MV-4-11 (cell line): ENCODE measurements at places on chromosomes 12 and 14.

- no peak for DNase-seq
Measured at GRCh38 chr14:102548616-102549240, 39.2 kb upstream of the ANKRD9 start.

- DNase-seq: no peak
Measured at GRCh38 chr14:23377198-23377550, 328 bp downstream of the CMTM5 start.

DNA sequence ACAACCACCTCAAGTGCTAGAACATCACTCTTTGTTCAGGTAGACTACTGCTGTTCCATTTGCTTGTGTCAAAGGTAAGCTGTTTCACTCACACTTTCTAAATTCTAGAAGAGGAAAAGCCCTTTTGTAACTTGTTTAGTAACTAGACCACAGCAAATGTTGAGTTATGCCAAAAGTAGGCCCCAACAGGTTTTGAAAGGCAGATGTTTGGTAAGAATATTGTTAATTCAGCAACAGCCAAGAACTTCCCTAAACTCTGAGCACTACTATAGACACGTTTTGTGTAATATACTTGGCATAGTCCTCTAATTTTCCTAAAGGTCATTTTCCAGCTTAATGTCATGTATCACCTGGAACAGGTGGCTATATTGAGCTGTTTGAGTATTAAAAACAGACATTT, 79.0 kb downstream of the DCAF5 start:
- peak; percentile 17 for DNase-seq

DNA sequence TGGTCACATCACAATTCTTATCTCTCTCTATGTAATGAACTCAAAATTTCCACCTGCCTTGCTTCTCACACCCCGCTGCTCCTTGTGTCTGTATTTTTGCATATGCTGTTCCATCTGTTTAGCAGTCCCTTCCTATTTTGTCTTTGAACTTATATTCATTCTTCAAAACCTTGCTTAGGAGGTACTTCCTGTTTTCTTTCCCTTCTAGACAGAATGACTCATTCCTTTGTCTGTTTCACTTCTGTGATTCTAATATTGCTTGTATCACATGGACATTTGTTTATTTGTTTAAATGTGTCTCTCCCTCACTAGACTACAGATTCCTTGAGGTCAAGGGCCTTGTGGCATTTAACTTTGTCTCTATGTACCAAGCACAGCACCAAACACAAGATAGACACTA, 424.2 kb downstream of the ETNK1 start:
- DNase-seq: peak; percentile 89

DNA sequence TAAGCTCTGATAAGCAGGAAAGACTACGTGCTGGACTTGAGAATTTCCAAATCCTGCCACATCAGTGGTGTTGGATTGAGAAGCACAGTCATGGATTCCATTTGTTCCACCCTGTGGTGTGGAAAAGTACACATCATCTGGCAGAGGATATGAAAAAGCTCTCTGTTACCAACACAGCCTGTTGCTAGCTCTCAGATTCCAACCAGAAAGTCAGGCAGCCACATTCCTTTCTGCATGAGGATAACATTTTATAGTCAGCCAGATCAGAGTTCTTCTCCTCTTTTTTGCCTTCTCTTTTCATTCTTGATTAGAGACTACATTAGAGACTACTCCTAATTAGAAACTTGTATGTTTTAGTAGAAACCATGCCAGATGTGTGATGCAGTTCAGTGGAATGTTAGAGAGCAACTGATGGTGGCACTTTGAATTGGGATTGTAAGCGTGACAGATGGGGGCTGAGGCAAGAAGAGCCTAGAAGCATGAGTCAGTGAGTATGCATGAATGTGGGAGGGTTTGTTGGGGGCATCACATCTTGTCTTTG, 61.2 kb upstream of the STXBP6 start:
- DNase-seq: no peak

DNA sequence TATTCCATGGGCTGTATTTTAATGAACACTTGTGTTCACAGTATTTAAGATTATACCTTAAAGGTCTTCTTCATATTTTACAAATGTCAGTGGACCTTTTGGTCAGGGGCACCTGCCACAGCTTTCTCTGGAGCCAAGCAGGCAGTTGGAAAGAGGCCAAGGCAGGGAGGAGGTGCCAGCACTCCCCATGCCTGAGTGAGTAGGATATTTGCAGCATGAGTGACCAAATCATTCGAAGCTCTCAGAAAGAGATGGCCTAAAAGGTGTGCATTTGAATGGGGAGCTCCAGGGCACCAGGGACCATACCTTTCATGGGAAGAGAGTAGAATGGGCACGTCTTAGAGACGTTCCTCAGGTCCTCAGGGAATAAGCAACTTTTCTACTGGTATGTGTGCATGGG, 121.6 kb downstream of the GPR135 start:
- DNase-seq: no peak

DNA sequence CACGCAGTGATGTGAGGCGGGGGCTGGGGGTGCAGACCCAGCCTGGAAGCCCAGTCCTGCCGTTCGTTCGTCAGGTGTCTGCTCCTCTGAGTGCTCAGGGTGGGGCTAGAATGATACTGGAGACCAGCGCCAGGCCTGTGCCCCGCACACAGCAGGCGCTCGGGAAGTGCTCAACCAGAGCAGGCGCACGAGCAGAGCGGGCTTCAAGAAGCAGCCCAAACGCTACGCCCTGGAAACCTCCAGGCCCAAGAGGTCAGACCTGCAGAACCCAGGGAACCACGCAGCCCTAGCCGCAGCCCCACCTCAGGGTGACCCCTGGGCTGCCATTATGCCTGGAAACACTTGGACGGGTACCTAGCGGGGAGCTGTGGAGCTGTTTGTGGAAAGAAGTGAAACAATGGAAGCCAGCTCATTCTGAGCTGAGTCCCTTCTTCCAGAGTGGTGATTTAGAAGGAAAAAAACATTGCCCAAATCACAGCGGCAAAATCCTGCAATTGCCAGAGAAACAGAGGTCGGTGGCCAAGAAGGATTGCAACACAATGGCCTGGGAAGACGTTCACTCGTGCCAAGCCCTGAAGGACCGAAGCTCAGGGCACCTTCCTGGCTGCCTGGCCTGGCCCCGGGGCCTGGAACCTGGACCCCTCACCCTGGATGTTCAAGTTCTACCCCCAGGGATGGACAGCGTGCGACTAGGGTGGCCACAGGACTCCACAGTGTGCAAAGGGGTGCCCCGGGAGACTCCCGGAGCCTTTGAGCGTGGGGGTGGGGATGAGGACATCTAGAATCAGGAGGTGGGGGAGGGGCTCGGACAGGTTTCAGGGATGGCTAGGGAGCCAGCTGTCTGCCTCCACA, 40.4 kb upstream of the DIO3 start:
- no peak for DNase-seq

- no peak for DNase-seq
Measured at GRCh38 chr12:20508359-20508758, 140.0 kb downstream of the PDE3A start.

DNA sequence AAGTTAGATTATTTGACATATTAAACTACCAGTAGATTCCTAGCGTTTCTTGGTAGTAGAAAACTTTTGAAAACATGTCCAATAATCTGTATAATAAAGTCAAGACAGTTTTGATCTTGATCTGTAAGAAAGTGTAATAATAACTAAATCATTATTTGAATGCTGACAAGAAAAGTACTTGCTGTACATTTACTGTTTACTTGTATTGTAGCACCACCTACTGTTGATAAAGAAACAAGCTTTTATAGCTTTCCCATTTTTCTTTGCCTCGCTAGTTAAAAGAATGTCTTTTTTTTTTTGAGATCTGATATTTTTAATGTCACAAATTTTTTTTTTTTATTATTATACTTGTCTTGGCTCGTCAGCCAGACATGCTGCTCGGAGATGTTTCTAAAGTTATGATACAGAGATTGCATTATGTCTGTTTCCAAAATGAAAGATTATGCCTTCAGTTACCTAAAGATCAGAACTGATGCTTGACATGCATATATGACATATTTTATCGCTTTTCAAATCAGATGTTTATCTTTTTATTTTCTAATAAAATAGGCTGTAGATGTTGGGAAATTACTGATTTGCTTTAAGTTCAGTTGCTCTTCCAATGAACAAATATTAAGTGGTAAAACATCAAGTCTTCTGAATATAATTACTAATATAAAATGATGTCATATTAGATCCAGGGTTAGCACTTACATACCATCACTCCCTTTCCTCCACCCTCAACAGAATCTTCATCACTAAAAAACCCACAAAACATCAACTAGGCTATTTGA, 140.5 kb downstream of the AKAP6 start:
- DNase-seq: no peak

- DNase-seq: no peak
Measured at GRCh38 chr12:80821513-80822000, 104.8 kb downstream of the MYF5 start.

DNA sequence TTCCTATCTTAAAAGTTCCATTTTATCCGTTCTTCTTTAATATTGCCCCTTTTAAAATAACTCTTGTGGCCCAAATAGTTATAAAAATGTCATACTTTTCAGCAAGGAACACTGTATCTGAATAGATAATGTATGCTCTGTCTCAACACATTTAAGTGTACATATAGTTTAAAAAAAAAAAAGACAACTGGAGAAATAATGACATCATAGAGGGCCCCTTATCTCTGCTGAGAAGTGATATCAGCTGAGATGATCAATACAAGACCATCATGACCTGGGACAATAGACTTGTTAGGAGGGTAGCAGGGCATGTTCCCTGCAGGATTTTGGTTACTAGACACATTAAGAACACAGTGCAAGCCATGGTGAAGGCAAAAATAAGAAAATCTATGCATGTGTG, 77.5 kb downstream of the PEBP1 start:
- DNase-seq: no peak

DNA sequence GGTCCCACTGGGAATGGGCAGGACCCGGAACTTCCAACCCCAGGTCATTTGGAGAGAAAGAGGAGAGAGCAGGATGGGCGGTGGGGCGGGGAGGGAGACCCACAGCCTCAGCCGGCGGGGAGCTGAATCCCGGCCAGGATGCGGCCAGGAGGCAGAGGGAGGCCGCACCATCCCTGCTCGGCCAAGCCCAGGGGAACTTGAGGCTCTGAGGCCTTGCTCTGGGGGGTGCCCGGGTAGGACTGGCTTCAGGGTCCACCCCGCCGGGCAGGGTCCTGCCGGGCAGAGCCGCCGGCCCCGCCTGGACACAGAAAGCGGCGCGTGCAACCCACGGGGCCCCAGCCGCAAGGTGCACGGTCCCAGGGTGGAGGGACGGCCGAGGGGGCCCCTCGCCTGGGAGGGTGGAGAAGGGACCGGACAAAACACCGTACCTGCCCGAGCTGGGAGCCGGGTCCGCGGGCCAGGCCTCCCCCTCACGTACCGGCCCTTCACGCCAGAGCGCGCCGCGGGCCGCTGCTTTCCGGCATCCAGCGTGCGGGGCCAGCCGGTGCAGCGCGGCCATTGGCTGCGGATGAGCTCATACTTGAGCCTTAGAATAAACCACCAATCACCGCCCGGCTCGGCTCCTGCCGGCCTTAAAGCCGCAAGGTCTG, at the start of gene RPS6KL1:
TSS of gene RPS6KL1 (minus strand) at position 509 of the 650 bp plus-strand sequence. CDS start 1,719 bp downstream, outside the sequence.
- peak; percentile 75 for DNase-seq

DNA sequence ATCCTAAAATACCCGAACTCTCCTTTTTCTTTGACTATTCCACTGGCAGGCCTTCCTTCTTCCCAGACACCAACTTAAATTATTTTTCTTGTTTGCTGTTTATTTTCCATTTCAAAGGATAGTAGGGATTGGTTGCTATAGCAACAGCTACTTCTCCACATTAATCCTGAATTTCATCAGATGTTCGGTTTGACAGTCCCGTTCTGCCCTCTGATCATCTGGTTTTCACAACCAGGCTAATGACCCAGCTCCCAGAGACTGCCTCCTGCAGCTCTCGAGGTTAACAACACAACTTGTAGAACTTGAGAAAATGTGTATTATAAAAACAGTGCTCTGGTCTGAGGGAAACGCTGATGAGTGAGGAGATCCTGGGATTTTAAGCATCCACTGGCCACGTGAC, 45.5 kb downstream of the NUAK1 start:
- no peak for DNase-seq

DNA sequence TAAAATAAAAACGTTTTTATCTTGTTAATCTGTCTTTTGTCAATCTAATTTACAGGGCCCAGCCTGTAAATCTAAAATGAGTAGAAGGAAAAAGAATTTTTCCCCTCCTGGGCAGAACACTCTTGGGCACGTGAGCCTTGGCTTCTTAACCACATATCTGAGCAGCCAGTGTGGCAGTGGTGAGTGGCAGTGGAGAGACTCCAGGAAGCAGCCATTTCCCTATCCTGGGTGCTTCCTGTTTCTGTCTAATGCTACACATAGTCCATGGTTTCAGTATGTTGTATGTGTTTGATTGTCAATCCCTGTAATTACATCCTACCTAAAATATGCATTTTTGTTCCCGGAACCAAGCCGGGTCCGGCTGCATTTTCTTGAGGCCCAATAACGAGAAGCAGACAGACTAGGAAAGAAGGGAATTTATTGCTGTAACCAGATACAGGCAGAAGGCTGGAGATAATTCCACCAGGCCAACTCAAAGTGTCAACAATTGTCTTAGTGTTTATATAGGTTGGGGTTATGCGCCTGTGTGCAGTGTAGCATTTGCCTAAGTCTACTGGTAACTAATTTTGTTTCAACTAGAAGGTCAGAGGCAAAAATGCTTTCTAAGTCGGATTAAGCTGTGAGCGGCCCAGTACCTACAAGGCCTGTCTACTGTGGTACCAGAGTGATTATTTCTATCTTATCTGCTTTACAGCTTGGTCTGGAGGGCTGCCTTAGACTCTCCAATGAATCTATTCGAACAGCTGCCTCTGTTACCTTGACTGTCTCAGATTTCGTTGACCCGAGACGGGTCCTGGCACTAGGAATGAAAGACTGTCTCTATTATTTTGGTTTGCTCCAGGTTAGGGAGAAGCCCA, 82.4 kb upstream of the RESF1 start:
- DNase-seq: peak; percentile 95

- no peak for DNase-seq
Measured at GRCh38 chr12:2003676-2004112, 563 bp downstream of the DCP1B start.

DNA sequence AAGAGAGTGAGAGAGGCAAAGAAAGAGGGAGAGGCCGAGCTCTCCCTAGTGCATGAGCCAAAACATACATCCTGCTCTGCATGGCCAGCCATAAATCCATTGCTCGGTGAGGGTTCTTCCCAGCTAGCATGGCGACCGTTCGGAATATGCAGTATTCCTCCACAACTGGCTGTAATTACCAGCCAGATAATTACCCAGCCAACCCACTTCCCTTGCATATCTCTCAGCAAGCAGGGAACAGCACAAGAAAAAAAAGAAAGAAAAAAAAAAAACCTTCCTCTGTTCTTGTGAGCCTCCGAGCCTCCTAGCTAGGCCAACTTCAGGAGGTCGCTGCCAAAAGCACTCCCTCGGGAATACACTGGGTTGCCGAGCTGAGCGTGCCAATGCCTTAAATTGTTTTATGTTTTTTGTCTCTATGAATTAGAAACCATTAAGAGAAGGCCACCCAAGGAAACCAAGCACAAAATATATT, 567.9 kb downstream of the MED13L start:
- DNase-seq: no peak
